ENCODE measurements at places on chromosomes 2 and 18. TPM values are rescaled to one million over a fixed set of nuclear protein-coding genes. Genes with fewer than 3 reads are reported as not detected.

BOK gene
- polyA plus RNA-seq = 95.8 TPM

C2orf66 gene
- polyA plus RNA-seq = 0.10 TPM

ZNF804A gene
- 0.35 TPM for polyA plus RNA-seq

DNA sequence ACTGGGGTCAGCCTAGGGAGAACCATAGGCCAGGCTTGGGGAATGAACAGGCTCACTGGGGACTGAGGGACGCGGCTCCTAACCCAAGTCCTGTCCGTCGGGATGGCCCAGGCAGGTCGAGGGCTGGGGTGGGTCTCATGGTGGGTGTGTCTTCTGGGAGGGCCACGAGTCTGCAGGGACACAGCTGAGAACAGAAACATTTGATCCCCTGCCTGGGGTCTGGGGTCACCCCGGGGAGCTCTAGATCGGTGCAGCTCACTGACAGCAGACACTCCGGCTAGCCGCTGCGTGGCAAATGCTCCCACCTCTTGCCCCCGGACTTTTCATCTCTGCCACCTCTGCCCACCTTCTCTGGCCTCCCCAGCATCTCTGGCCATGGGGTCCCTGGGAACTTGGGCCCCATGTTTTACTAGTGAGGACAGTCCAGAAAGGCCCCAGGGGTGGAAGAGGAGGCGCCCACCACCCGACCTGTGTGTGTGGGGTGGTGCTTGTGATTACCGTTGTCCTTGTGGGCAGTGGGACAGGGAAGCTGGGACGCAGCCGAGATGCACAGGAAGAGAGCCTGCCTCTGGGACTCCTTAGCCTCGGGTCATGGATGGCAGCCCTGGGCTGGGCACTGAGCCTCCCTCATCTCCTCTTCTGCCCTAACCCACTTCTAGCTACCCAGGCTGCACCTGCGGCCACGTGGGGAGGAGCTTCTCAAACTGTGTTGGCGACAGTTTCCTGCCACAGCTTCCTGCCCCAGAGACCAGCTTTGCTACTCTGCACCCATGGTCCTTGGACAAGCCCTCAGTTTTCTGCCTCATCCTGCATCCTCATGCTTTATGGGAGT, 4.9 kb downstream of the ZAP70 start:
- no peak for DNase-seq

DNA sequence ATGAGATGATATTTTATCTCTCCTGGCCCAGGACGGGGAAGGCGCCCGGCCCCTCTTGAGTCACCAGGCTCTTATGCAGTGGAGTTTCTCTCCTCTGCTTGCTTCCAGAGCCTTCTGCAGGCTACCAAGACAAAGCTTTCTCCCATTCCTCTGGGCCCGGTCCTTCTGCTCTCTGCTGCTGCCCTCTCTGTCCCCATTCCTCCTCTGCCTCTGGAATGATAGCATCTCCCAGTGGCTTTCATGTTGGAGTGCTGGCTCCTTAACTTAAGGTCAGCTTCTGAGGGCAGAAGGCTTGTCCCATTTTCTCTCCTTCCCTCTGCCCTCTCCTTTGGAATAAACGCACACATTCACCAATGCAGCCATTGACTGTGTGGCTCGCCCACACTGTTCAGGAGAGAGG, 86.2 kb downstream of the SDC1 start:
- no peak for DNase-seq

- DNase-seq = no peak
Measured at GRCh38 chr2:167209784-167210183, 321.5 kb downstream of the XIRP2 start.
